ENCODE measurements at places on chromosomes 7 and 10.

DNA sequence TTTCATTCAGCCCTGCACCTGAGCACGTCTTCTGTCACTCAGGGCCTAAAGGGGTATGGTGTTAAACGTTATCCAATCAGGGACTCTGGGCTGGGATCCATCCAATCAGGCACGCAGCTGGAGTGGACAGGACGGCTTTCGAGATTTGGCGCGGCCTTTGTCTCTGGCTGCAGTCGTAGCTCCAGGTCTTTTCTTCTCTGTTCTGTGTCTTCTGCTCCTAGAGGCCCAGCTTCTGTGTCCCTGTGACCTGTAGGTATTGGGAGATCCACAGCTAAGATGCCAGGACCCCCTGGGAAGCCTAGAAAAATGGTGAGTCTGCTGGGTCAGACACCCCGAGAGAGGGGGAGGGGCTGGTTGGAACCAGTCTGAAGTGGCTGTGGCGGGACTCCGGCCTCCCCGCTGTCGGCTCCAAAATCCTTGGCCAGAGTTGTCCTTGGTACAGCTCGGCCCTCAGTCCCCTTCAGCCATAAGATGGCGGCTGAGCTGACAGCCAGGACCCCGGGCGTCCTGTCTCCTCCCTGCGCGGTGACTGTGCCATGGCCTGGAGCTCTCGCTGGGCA, 11.7 kb upstream of the ZNF680 start:
- DNase-seq: no peak

DNA sequence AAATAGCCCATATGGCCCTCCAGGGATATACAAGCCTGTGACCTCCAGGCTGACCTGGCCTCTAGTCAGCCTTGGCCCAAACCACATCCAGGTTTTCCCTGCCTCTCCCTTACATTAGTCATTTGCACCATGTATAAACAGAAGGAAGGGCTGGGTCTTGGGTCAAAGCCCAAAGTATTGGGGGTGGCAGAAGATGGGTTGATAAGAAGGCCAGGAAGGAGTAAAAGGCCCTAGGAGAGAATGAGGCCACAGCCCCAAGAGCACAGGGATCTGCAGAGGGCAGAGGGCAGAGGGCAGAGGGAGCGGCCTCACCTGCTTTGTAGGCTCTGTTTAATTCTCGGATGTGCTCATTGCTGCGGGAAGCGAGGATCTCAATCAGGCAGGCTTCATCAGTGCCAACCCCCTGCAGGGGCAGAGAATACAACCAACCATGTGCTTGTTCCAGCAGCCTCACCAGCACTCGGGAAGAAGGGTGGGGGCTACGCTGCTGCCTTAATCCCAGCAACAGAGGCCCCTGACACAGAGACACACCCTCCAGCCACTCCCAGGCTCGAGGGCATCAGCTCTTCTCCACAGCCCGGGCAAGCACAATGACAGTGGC, 31.3 kb downstream of the PLAC9 start:
- no peak for DNase-seq

DNA sequence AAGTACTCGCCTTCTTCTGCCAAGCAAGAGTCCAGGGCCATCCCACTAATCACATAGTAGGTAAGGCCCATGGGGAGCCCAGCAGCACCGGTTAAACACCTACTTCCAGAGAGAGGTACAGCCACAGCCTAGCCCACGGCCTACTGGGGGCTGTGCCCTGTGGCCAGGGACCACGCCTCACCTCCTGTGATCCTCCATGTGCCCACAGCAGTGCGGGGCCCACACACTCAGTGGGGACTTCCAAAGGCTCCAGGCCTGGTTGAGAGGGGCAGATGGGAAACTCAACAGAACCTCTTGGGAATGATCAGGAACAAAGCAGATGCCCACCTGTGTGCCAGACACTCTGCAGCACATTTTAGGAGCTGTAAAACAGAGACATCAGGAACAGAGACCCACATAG, 19.7 kb downstream of the AFAP1L2 start:
- no peak for DNase-seq

DNA sequence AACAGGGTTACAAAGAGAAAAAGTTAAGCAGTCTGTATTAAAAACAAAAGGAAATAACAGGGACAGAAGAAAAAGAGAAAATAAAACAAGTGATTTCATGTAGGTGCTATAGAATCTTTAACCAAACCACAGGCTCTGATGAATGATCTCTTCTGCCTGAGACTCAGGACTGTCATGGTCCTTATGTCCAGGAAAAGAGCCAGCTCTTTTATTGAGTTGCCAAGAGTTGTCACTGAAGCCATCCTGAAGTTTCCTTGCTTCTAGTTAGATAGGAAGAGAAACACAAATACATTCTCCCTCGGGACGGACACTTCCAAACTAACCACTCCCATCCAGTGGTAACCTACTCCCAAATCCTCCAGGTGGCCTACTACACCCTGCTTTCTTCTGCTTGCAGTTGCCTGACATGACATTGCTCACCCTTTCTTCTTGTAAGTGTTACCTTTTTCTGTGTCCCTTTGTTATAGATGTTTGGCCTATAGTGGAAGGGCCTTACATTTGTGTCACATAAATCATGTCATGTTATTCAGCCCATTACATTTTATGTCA, 346.7 kb downstream of the NRG3 start:
- DNase-seq: no peak

DNA sequence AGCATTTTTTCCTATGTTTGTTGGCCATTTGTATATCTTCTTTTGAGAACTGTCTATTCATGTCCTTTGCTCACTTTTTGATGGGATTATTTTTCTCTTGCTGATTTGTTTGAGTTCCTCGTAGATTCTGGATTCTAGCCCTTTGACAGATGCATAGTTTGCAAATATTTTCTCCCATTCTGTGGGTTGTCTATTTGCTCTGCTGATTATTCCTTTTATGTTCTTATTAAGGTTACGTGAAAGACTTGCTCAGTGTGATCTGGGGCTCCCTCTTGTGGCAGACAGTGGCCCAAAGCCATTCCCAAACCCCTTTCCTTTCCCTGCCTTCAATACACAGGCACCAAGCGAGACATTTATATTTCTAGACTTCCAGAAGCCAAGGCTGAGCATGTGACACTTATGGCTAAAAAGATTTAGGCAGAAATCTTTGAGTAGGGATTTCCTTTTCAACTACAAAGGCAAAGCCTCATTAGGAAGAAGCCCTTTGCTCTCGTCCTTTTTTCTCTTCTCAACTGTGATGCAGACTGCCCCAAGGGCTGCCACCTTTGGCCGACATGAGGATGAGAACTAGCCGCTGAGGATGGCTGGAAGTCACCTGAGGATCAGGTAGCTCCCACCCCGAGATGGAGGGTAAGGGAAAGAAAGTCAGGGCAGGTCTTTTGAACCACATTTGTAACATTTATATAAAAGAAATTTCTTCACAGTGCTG, 23.6 kb downstream of the ST8SIA6 start:
- DNase-seq: peak; percentile 58

DNA sequence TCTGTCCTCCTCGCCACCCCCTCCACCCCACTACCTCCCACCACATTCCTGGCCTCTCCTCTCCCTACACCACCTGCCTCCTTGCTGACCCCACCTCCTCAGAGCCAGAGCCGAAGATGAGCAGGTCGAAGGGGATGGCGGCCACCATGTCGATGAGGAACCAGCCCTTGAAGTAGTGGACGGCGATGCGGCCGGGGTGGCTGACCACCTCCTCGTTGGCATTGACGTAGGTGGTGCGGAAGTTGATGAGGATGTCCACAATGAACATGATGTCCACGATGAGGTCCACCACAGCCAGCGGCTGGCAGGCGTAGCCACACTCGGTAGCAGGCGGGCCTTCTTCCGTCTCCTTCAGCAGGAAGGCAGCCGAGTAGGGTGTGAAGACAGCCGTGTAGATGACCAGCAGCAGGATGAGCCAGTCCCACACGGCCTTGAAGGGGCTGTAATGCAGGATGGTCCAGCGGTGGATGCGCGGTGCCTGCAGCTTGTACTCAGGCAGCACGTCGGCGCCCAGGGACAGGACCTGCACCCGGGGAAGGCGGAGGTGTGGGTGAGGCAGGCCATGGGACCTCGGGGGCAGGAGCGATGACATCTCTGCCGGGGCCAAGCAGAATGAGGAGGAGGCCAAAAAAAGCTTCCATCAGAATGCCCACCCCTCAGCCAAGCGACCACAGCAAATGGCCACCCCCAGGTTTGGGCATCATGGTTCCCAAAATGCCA, 25.6 kb downstream of the KCNH2 start:
- DNase-seq: no peak

GRCh38 chr10:73785721-73786511, 510 bp downstream of the ZSWIM8 start:
- peak; percentile 55 for DNase-seq

GRCh38 chr10:120761951-120762350, 89.2 kb upstream of the WDR11 start:
- no peak for DNase-seq

GRCh38 chr10:132556994-132557441, 19.4 kb downstream of the INPP5A start:
- DNase-seq: no peak

- DNase-seq: peak; percentile 70
Measured at GRCh38 chr7:50206453-50207250, 97.9 kb upstream of the IKZF1 start.

DNA sequence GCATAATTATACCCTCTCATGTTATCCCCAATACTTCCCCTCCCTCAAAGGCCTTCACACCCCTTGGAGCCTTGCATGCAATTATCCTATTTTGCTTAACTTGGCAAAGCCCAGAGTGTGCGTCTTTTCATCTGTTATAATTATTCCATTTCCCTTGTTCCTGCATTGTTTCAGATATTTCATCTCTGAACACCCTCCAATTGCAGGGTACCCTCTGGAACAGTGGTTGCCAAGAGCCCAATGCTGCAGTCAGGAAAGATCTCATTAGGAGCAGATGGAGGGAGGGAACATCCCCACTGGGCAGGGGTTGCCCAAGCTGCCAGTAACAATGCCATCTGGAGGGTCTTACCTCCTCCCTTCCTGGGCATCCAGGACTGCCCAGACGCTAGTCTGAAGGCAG, 18.4 kb upstream of the GOLGA7B start:
- DNase-seq: no peak

- DNase-seq: no peak
Measured at GRCh38 chr7:129368389-129368986, 65.7 kb upstream of the STRIP2 start.

- no peak for DNase-seq
Measured at GRCh38 chr7:109003742-109004141, 434.1 kb downstream of the DNAJB9 start.

GRCh38 chr7:126557271-126557670, 695.5 kb downstream of the GRM8 start:
- no peak for DNase-seq

DNA sequence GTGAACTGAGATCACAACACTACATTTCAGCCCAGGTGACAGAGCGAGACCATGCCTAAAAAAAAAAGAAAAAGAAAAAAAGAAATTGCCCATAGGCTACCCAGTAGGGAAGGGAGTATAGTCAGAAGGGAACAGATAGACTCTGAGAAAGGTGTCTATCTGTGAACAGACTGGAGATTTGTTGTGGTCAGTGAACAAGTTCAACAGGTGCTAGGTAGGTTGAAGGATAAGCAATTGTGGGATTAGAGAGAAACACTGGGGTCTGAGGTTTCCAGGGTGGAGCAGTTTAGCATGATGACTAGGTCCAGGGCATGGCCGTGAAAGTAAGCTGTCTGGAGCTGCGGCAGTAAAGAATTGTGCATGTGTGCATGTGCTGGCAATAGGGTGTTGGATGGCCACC, 6.9 kb downstream of the LRGUK start:
- no peak for DNase-seq

DNA sequence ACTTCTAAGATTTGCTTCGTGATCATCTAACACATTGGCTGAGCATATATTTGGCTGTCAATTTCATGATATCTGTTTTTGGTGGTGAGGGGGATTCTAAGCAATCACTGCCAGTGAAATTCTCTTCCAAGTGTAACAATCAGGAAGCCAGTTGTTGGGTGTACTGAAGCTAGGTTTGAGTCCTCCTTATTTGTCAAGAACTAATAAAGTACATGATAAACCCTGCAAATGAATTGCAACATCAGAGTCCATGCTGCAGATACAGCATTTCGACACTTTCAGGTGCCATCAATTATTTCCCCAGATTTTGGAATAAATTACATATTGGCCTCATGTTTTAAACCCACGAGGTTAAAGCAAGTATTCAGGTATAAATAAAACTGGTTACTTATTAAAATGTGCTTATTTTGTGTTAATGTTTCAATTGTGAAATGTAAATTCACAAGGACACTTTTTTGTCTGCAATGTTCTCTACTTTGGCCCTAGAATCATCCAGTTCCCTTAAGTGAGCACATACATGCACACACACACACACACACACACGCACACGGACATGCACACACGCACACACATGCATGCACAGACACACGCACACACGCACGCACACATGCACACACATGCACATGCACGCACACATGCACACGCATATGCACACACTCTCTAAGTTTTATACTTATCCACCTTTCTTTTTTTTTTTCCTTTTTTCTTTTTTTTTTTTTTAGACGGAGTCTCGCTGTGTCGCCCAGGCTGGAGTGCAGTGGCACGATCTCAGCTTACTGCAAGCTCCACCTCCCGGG, 510.2 kb upstream of the KLF6 start:
- DNase-seq: no peak

DNA sequence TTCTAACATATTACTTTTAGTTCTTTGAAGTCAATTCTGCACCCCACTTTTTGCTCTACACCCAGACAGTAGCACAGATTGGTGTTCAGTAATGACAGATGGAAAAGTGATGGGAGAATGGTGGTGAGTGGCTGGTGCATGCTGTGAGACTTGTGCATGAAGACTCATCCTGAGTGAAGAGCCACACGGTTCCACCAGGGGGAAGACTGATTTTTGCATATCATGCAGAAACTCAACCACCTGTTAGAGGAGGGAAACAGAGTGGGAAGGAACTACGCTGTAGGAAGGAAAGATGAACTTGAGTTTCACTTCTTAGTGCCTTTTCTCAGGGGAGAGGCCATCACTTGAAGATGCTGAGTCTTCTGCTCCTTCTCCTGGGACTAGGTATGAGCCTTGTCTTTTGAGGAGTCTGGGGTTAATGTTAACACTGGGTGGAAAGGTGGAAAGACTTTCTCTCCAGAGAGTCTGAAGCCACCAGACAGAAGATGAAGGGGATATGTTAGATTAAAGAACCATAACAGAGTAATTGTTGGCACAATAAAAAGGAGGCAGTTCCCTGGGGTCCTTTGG, 9.3 kb upstream of the PRSS1 start:
- no peak for DNase-seq

- peak; percentile 33 for DNase-seq
Measured at GRCh38 chr7:101126651-101127459, at the start of gene SERPINE1. Gene SERPINE1 (plus strand): TSS chr7:101127104. CDS start chr7:101128394, 1,290 bp downstream.

DNA sequence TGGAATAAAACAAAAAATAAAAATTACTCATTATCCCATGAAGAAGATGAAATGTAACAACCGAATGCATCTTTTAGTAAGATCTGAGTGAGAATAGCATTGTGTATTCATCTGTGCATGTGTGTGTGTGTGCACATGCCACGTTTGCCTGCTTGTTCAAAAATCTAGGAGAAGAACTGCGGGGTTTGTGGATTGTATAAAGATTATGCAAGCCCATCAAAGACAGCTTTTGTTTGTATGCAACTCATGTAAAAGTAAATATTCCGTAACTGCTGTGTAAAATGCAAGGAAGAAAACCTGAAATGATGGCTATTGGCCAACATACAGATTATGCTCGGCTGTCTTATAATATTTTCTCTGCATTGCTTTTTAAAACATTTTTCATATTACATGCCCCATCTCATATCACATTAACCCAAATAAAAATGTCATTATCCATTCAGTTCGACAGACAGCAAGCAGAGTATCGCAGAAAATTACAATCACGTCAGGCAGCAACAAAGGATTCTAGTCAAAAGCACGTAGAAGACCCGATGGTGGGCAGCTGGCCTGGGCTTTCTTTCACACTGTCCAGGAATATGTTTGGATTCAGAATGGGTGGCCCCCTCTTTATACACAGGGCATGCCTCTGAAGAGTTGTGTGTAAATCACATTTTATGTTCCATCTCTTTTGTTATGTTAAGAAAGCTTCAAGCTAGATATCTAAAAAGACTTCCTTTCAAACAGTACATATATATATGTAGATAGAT, 114.0 kb downstream of the PARP12 start:
- no peak for DNase-seq
